Stimulated activated CD8-positive, alpha-beta memory T cell treated with anti-CD3 and anti-CD28 coated beads, Interleukin-4, amount 100 ng/mL, for 48 hours (primary cell): ENCODE measurements at places on chromosomes 3 and 15.
A peak's percentile ranks its signal among the peaks of the same experiment; 100 is the strongest.

GRCh38 chr3:41320953-41321641 lies 121.8 kb downstream of the CTNNB1 start:
- no peak for DNase-seq

DNA sequence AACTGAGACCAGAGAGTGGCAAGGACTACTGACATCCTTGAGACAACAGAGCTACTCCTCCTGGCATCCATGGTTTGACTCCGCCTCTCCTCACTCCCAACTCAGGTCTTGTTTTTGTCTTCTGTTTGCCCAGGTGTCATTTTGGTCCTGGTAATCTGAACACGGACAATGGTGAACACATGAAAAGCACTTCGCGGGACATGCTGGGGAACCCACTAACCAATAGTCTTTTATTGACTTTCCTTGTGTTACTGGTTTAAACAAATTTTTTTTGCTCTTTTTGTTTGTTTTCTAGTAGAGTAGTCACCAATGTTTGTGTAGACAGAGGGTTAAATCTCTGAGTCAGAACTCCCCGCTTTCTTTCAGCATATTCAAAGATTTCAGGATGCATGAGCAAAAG lies 38.4 kb downstream of the LARP6 start:
- no peak for DNase-seq

GRCh38 chr3:10047876-10048275 lies 21.6 kb downstream of the FANCD2 start:
- no peak for DNase-seq

DNA sequence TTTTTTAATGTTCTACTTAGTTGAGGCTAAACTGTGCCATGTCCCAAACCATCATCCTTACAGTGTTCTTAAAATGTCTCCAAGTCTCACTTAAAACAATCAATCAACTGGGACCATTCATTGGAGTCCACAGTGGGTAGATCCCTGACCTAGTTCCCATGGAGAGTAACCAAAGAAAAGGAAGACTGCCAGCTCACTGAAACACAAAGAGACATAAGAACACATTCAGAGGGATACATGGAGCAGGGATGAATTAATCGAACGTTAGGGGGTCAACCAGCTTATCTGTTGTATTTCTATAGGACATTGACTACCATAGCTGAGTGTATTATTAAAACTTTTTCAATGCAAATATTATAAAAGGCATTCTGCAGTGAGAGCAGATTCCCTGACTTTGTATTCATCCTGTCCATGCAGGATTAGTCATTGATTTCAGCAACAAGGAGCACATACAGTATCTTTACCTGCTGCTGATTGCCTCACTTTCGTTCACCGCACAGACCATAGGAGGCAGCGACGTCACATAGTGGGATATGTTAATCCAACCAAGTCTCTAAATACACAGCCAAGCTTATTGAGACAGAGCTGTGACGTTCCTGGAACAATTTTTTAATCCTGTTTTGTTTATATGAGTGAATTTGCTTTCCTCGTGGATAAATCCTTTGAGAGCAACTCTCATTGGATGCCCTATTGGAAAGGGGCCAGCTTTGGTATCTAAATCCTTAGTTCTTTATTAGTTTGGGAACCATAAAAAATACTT lies 364.9 kb upstream of the RBMS3 start:
- peak; percentile 31 for DNase-seq

DNA sequence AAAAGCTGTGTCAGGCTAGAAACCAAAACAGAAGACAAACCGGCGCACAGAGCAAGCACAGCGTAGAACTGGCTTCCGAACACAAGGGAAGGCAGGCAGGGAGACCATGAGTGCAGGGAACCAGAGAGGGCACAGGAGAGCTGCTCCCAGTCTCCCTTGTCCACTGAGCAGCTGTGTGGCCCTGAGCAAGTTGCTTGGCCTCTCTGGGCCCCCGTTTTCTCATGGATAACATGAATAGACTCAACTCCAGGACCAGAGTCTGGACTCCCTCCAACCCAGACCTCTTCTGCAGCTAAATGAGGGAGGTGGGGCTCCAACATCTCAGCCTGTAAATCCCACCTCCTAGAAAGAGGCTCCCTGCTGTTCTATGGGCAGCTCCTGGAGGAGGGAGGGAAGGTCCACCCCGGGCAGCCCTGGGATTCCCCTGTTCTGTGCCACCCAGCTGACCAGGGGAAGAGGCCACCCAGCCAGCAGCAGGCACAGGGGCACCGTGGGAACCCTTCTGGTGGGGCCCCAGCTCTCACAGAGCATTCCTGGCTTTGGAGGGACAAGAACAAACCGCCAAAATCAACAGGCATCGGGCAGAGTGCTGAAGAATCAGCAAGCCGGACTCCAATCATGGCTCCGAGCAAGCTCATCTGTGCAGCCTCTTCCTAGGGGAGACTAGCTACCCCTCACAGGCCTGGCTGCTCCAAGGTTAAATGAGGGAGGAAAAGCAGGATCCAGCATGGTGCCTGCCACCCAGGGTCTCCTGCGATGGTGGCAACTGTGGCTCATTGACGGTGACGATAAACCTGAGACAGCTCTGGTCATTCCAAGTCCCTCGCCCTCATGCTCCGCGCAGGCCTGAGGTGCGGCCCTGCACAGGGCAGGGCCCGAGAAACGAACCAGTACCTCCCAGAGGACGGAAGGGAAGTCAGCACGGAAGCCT lies 15.1 kb downstream of the XXYLT1 start:
- DNase-seq, result peak; percentile 14

DNA sequence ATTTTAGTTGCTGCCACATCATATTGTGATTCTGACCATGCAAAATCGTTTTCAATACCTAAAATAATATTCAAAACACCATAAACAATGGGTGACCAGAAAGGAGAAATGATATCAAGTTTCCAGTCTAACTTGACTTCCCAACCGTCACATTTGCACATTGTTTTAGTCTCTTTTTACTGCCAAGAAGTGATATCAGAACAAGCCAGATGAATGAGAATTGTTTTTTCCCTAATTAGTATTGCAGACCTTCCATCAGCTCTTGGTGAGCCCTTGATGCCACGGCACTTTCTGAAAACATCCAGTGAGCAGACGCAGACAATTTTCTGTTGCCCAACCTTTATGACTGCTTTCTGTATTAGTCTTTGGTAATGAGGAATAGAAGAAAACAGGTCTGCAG lies 62.5 kb downstream of the SPATA16 start:
- no peak for DNase-seq

DNA sequence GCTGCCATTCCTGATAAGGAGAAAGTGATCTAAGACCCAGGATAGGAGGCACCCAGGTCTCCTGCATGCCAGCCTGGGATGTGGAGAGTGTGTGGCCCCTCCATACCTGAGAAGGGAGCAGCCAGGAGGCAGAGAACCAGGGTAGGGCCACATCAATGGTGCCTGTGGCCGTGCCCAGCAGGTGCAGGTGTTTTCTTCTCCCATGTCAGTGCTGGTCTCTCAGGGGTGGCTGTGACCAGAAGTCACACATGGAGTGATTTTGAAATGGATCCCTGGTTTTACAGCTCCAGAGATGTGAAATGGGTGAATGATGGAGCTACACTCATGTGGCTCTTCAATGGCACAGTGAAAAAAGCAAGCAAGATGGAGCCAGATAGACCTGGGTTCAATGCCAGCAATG lies 3.3 kb upstream of the ISL2 start:
- no peak for DNase-seq

GRCh38 chr15:31338318-31338878 lies 11.8 kb downstream of the KLF13 start:
- DNase-seq, result no peak

DNA sequence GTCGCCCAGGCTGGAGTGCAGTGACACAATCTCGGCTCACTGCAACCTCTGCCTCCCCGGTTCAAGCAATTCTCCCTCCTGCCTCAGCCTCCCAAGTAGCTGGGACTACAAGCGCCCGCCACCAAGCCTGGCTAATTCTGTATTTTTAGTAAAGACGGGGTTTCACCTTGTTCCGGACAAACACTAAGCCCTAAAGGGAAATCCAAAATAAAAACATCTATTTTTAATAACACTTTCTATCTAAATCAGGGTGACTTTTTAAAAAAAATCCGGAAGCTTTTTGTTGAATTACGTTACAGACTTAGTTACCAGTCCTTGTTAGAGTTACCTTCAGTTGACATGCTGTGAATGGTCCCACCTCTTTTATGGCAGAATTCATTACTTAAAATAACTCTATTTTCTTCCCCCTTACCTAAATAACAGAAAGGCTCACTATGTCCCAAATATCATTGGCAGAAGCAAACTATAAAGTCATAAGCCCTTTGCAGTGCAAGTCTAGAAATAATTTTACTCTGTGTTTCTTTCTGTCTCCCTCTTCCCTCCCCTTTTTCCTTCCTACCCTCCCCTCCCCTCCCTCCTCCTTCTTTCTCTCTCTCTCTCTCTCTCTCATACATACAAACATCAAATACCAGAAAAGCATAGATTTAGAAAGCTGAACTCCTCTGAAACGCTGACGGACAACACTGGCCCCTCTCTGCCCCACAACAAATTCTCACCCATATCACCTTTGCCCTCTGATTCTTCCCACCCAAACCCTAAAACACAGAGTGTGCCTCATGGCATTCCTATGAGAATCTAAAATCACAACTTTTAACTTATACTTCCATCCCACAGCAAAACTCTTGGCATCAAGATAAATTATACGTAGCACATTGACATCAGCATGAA lies 18.3 kb downstream of the THBS1 start:
- DNase-seq, result no peak

DNA sequence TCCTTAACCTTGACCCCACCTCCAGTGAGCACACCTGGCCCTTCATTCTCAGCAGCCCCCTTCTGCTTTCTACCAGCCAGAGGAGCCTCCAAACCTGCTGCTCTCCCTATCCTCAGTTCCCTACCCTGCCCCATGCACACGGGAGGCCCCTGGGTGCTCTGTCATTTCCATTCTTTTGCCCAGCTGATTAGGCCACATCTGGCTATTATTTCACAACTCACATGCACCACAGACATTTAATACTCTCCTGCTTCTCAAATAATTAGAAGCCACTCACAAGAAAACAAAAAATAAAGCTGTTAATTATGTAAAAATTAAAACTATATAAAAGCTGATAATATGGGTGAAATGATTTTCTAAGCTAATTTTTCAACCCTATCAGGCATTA lies 50.7 kb downstream of the MYLK start:
- no peak for DNase-seq

- DNase-seq, result no peak
Measured at GRCh38 chr3:178404961-178405360, 131.3 kb upstream of the KCNMB2 start.

DNA sequence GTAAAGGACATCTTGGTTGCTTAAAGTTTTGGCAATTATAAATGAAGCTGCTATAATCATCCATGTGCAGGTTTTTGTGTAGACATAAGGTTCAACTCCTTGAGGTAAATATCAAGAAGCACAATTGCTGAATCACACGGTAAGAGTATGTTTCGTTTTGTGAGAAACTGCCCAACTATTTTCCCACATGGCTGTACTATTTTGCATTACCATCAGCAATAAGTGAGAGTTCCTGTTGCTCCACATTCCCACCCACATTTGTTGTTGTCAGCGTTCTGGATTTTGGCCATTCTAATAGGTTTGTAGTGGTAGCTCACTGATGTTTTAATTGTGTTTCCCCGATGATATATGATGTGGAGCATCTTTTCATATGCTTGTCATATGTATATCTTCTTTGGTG lies 118.5 kb upstream of the KCNMB2 start:
- DNase-seq, result no peak

GRCh38 chr3:48664313-48664644 lies 1.6 kb upstream of the CELSR3 start:
- no peak for DNase-seq

DNA sequence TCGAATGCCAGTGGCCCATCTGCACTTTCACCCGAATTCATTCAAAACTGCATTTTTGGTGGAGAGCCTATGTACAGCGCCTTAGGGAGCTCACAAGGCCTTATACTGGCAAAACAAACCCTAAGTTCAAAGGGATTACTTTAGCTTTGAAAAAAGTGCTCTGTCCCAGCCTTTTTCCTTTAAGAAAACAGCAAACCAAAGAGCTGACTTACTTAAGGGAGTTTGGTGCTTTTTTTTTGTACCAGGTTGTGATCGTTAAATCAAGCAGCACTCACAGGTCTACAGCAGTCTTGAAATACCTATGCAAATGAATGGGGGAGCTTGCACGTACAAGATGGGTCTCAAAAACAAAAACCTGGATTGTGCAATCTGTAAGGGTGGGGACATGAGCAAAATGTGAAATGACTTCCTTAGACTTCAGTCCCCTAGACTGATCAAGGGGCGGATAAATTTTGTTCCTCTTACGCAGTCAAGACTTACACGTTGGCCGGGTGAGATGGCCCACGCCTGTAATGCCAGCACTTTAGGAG lies 11.6 kb upstream of the PIK3CB start:
- DNase-seq, result no peak

DNA sequence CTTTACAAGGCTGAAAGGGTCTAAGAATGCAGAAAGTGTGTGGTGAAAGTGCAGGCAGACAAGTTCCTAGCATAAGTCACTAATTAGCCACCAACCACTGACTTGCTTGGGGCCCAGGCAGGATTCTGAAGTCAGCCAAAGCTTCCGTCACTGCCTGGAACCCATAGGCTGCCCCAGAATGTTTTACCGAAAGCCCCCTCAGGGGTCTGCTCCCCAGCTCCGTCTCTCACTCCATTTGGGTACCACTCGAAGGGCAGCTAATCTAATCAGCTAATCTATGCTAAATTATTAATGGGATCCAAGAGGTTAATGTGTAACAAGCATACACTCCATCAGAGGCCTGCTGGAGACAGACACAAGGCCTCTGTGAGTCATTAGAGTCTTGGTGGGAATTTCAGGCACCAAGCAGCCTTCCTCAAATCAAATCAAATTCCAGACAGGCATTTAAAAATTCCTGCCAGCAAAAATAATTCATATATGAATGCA lies 13.2 kb downstream of the ADAMTS9 start:
- no peak for DNase-seq

DNA sequence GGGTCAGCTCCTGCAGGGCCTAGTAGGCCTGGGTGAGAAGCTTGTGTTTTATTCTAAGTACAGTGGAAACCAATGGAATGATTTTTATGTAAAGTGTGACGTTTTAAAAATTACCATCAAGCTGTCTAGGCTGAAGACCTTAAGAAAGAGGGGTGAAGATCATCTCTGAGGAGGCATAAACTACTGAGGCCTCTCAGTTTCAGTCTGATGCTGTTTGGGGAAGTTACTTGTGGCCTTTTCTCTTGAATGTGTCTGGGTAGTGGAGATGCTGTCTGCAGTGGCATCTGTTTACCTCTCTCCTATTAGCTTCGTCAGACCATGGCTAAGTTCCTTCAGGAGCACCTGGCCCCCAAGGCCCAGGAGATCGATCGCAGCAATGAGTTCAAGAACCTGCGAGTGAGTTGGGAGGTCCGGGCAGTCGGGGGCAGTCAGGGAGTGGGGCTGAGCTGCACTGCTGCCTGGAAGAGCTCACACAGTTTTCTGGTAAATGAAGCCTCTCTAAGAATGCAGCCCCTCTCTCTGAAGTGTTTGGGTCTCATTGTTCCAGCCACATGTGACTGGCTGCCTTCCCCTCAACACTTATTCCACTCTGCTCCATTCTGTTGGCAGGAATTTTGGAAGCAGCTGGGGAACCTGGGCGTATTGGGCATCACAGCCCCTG lies 1.9 kb downstream of the IVD start:
- no peak for DNase-seq

- no peak for DNase-seq
Measured at GRCh38 chr3:115359536-115359935, 212.4 kb upstream of the ZBTB20 start.
